ENCODE measurements at places on chromosomes 2 and 18.

DNA sequence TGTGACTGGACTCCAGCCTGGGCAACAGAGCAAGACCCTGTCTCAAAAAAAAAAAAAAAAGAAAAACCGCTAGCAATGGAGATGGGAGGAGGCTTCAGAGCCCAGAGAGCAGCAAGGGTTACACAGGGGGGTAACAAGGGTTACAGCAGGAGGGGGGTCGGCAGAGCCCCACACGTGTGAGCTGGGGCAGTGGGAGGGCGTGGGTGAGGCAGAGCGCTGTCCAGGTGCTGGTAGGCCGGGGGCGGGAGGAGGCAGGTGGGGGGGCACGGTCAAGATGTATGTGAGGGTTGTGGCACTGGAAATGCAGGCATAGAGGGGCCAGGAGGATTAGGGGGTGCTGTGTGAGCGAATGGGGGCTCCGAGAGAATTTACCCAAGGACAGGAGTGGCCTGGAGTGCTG lies 3.4 kb downstream of the MZT2B start:
- no peak for DNase-seq

DNA sequence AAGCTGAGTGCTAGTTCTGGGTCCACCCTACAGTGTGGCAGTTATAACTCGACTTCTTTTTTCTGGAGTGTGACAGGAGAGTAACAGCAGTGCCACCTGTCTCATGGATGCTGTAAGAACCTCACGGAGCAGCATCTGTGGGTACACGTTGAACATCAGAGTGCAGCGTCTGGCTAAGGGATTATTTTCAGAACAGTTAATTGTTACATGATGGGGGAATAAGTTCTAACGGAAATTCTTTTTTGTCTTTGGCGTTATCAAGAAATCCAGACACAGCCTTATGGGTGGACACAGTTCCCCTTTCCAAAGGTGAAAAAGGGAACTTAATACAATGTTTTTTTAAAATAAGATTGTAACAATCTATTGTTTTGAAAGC lies 28.3 kb upstream of the TOGARAM2 start:
- no peak for DNase-seq

- DNase-seq = no peak
These were observed 605 bp downstream of the C2orf68 start for GRCh38 chr2:85611217-85611704.

GRCh38 chr18:31419457-31419932 lies 28.0 kb upstream of the DSG3 start:
- DNase-seq = no peak

DNA sequence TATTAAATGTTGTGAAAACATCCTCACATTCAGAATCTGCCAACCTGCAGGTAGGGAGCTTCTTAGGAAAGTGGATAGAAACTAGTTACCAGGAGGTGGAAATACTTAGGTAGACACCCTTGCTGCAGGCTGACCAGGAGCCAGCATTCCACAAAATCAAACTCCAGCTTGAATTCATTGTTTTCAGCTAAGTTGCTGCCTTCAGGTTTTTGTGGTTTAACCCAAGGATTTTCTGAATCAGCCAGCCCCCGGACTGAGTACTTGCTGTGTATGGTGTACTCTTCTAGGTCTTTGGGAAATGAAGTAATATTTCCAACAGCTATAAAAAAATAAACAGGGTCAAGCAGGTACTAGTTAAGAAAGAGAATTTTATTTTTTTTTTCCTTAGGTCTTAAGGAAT lies 192.1 kb upstream of the CHST9 start:
- DNase-seq = no peak

All from effector CD4-positive, alpha-beta T cell (primary cell).